ENCODE measurements at places on chromosomes 4 and X. TPM values are rescaled to one million over a fixed set of nuclear protein-coding genes. Genes with fewer than 3 reads are reported as not detected.

The TAB3 gene
- 40.6 TPM for total RNA-seq

The GAB1 gene
- 77.3 TPM for total RNA-seq

The RTL5 gene
- 11.6 TPM for total RNA-seq

DNA sequence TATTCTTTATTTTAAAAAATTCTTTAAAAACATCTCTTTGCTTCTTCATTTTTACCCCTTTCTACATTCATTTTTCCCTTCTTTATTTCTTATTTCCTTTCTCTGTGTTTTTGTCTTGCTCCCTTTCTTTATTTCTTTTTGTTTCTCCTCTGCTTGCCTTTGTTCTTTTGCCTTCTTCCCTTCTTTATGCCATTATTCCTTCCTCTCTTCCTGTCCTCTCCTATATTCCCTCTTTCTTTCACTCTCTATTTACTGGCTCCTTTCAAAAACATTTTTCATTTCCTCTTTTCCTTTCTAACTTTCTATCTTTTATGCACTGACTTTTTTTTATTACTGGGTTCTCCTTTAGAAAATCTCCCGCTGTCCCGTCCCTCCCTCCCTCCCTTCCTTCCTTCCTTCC is 102.2 kb downstream of the RBMX2 start:
- no peak overlapping the region for H3K4me3 ChIP-seq
- H3K27ac ChIP-seq, result no peak overlapping the region
- no peaks in the 10 kb centered on the region for H3K27me3 ChIP-seq
- no peaks in the 10 kb centered on the region for H3K36me3 ChIP-seq
- H3K4me1 ChIP-seq, result no peaks in the 10 kb centered on the region

The SLC7A11 gene
- 2.6 TPM for total RNA-seq

All from thoracic aorta (tissue), 2 donors.